IMR-90 (cell line): ENCODE measurements at places on chromosomes 7 and 10. TPM values are rescaled to one million over a fixed set of nuclear protein-coding genes. Genes with fewer than 3 reads are reported as not detected.

GRCh38 chr7:124444696-124445480, 320.7 kb downstream of the GPR37 start:
- no peak for DNase-seq

GRCh38 chr7:21923658-21924057, 22.0 kb downstream of the CDCA7L start:
- peak; percentile 32 for DNase-seq

DNA sequence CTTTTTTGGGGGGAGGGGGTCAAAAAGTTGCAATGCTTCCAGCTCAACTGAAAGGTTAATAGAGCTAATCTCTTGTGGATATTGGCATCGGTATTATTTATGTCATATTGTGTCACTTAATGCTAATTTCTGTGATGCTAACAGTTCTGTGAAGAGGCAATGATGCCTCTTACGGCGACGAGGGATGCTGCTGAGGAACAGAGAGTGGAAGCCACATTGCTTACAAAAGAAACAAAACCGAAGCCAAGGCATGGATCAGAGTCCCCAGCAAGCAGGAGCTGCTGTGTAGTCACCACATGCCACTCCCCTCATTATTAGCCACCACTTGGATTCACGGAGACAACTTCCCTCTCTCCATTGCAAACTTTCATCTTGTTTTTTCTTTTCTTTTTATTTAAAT, 536.5 kb upstream of the MGMT start:
- DNase-seq = no peak

DNA sequence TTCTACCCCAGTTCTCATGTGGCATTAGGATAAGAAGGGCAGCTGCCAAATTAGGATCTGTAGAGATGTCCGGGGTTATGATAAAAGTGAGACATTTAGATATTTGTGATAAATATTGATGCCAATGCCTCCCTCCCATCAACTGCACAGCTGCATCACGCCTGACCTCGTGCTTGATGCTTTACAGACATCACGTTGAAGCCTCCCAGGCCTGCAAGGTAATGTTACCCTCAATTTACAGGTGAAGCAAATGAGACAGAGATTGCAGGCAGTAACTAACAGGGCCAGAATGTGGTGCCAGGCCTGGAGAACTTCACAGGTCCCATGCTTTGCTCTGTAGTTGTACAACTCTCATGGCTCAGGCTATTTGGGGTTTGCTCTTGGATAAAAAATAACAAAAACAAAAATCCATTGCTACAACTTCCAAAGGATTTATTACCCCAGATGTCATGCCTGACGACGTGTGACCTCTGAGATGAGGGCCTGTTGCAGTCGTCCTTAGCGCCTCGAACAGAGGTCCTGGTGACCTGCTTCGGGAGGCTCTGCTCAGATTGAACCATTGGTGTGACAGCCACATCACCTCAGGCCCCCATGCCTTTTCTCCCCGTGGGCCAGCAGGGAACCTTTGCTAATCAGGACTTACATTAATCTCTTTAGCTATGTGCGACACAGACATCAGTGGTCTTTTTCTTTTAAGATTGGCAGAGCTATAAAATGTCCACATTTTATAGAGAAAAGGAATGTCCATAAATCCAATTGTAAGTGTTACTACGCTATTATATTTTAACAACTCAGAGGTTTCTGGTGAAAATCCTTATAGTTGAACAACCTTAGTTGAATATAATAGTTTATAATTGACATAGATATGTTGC, 169.3 kb downstream of the ADAM12 start:
- DNase-seq = no peak

GRCh38 chr10:89894051-89894450, 192.7 kb downstream of the KIF20B start:
- DNase-seq = no peak

GRCh38 chr7:24138343-24138742, 145.6 kb upstream of the NPY start:
- no peak for DNase-seq

- DNase-seq = no peak
Observed at GRCh38 chr10:124557648-124558338, 96.2 kb downstream of the LHPP start.

GRCh38 chr10:4117604-4118003, 332.6 kb upstream of the KLF6 start:
- DNase-seq = no peak

DNA sequence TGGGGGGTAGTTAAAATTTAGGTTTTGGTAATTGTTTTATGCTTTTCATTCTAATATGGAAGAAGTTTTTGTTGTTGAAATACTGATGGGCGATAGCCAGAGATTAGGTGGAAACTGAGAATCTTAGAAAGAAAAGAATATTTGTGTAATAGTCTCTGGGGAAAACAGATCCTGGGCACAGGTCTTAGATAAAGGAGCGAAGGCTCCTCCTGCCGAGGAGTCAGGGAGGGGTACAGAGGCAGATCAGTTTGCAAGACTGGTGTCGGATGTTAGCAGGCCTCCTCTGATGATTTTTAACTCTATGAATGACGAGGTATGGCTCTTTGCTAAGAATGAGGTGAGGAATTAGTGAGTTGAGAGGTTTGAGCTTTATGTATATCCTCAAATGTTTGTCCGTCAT, 339.7 kb downstream of the HGF start:
- DNase-seq = no peak

GRCh38 chr10:34392641-34393170, 422.4 kb downstream of the PARD3 start:
- peak; percentile 19 for DNase-seq

DNA sequence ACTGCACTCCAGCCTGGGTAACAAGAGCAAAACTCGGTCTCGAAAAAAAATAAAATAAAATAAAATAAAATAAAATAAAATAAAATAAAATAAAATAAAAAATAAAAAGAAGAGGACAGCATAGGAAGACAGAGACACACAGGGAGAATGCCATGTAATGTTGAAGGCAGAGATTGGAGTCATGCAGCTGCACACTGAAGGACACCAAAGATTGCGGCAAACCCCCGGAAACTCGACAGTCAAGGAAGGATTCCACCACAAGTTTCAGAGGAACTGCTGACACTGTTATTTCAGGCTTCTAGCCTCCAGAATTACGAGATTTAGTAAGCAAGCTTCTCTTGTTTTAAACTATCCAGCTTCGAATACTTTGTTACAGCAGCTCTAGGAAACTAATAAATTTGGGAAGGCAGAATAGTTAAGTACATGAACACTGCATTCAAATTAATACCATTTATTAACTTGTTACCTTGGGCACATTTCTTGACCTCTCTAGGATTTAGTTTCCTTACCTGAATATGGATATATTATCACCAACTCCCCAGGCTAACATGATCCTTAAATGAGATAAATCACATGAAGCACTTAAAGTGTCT, 9.5 kb downstream of the CPED1 start:
- no peak for DNase-seq

DNA sequence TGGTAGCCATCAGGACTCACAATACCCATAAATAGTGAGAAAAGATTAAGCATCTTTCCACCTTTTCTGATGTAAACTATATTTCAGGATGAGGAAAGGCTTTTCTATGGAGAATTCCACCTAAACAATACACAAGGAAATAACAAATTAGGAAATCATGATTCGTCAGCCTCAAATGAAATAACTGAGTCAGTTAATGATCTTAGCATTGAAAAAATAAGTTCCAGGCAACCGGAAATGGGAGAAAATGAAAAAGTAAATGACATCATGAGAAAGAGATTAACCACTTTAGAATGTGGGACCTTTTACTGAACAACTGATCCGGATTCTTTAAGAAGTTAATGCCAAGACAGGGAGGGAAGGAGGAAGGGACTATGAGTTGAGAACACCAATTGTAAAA, 742.3 kb downstream of the TNS3 start:
- peak; percentile 53 for DNase-seq

GRCh38 chr10:48931188-48931587, 8.5 kb downstream of the LRRC18 start:
- DNase-seq = no peak

GRCh38 chr10:48254750-48255512, 19.6 kb downstream of the FRMPD2 start:
- DNase-seq = no peak

- no peak for DNase-seq
Observed at GRCh38 chr10:114694752-114695151, 36.7 kb upstream of the ABLIM1 start.

The SRRM3 gene
- polyA plus RNA-seq = 2.5 and 2.7 TPM in 2 replicates

The SRGN gene
- polyA plus RNA-seq = 29.8 and 33.3 TPM in 2 replicates

The OPALIN gene
- not detected in 2 replicates for polyA plus RNA-seq

The NCF1 gene
- polyA plus RNA-seq = not detected in 2 replicates

The NUTM2A gene
- polyA plus RNA-seq = 0.10 and 0.36 TPM in 2 replicates

The GIMAP5 gene
- polyA plus RNA-seq = not detected in 2 replicates

The SHTN1 gene
- polyA plus RNA-seq = 1.9 and 2.3 TPM in 2 replicates

The MUC3A gene
- 0.05 TPM in 1 of 2 replicates, not detected in the other for polyA plus RNA-seq
